Right lobe of liver (tissue), 6 donors: ENCODE measurements at places on chromosomes 1 and 21. TPM values are rescaled to one million over a fixed set of nuclear protein-coding genes. Genes with fewer than 3 reads are reported as not detected.

NTNG1 gene
- not detected for total RNA-seq

- DNase-seq: no peak
Measured at GRCh38 chr1:181173761-181174447, 85.4 kb downstream of the IER5 start.

DNA sequence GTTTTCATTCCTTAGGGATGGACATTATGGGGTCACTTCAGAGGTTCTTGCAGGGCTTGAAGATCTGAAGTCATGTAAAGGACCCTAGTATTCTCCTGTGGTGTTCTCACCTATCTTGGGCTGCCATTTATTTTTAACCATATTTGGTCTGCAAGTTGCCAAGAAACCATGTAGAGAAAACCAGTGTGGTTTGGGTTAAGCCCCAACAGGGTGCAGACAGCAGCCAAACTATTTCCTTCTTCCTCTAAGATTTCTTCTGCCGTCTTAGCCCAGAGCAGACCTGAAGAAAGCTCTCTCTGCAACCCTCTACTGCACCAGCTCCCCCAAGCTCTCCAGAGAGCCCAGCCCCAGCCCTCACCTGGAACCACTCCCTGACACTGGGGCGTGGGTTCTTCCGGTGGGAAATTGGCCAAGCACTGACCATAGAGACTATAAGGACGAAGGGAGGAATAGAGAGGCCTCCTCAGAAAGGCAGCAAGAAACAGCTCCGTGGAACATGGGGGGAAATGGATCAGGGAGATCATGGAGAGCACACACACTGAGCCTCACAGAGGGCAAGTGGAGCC is 136.6 kb downstream of the SYF2 start:
- no peak for DNase-seq

F5 gene
- 276 TPM for total RNA-seq
